ENCODE measurements at places on chromosomes 1 and 21.

DNA sequence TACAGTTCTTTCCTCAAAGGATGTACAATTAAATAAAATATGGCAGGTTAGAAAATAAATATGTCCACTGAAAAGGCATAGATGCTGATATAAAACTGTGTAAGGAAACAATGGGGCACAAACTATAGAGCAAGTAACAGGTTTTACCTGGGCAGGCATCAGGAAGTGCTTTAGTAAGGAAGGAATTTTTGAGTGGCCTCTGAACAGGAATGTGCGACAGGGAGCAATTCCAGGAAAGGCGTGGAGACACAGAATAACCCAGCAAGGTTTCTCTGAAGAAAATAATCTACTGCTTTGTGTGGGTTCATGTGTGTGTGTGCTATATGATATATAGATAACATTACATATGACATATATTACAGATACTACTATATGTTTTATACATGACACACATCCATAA, 128.4 kb downstream of the RGS21 start:
- DNase-seq, result no peak

DNA sequence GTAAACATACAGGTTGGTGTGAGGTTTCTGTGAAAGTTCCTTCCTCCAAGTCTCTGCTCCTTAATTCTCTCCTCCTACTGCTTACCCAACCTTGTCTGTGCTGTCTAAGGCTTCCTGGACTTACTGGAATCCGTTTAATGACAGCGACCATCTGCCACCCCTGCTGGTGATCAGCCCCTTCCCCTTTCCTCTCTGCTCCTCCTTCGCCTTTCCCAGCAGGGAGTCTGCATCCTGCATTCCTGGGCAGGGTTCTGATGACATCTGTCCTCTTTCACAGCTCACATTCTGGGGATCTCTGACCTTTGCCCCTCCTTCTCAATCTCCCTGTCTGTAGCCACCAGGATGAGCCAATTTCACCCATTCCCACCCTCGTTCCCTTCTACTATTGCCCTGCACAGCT, 66.5 kb downstream of the KIRREL1 start:
- no peak for DNase-seq

GRCh38 chr1:40204856-40205255, 42.9 kb upstream of the TMCO2 start:
- no peak for DNase-seq

GRCh38 chr1:65469889-65470340, 49.4 kb downstream of the LEPR start:
- no peak for DNase-seq

DNA sequence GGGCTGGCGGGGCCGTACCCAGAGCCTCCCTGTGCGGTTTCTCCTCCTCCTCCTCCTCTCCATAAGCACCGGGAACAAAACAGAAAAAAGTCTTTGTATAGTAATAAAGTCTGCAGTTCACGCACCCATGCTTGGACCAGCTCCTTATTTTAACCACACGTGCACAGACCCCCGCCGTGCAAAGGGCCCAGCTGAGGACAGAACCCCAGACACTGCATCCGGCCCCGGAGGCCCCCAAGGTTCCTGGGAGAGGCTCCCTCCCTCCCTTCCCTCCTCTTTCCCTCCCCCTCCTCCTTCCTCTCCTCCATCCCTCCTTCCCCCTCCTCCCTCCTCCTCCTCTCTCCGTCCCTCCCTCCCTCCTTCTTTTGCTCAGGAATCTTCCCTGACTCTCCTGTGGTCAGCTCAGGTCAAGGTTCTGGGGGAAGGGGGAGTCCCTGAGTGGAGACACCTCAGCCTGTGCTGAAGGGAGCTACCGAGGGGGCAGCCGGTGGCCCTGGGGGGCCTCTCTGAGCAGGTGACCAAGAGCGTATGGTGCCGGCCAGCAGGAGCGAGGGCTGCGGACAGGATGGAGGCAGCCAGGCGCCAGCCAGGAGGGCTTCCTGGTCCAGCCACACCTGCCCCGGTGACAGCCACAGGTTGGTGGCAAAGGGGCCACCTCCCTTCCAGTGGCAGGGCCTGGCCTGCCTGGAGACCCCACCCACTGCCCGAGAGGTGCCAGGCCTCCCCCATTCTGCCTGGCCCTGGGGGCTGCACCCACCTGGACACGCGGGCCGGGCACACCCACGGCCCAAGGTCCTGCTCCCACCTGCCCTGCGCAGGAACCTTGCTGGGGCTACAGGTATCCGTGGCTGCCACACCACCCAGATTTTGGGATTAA, 3.2 kb upstream of the TTLL10 start:
- DNase-seq, result peak; percentile 47

DNA sequence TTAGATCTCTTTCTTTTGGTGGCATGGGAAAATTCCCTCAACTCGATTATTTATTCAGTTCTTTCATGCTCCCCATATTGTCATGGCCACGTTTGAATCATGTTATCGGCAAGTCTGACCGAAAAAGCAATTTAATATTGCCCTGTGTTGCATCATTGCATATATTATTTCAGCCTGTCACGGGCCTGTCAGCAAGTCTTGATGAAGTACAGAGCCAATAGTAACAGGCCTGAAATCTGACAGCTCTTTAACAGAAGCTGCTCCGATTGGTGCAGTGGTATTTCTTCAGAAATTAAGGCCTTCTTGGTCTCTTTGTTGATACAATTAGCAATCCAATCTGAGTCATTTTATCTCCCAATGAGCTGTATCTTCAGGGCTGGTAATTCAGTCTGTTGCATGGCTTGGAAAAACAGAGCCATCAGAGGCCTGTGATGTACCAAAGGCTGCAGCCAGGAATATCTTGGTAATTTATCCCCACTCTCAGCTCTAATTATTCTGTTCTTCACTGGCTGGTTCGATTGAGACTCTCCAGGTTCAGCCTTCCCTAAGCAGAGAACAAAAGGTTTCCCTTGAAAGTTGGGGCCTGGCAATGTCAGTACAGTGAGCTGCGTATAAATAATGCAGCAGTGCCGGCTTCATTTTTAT, 149.5 kb downstream of the FGGY start:
- no peak for DNase-seq

DNA sequence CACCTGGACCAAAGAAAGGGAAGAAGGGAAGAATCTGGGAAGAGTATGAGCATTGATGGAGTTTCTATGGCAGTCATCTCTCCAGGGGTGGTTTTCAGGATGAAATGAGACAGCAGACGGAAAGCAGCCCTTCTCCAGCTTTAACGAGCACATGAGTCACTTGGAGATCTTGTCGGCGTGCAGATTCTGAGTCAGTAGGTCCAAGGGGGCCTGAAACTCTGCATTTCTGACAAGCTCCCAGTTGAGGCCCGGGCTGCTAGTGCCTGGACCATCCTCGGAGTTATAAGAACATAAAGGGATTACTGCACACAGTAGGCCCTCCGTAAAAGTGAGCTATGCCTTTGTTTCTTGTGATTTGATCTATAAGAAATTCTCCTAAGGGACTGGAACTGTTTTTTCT, 17.6 kb downstream of the HSPG2 start:
- DNase-seq, result no peak

DNA sequence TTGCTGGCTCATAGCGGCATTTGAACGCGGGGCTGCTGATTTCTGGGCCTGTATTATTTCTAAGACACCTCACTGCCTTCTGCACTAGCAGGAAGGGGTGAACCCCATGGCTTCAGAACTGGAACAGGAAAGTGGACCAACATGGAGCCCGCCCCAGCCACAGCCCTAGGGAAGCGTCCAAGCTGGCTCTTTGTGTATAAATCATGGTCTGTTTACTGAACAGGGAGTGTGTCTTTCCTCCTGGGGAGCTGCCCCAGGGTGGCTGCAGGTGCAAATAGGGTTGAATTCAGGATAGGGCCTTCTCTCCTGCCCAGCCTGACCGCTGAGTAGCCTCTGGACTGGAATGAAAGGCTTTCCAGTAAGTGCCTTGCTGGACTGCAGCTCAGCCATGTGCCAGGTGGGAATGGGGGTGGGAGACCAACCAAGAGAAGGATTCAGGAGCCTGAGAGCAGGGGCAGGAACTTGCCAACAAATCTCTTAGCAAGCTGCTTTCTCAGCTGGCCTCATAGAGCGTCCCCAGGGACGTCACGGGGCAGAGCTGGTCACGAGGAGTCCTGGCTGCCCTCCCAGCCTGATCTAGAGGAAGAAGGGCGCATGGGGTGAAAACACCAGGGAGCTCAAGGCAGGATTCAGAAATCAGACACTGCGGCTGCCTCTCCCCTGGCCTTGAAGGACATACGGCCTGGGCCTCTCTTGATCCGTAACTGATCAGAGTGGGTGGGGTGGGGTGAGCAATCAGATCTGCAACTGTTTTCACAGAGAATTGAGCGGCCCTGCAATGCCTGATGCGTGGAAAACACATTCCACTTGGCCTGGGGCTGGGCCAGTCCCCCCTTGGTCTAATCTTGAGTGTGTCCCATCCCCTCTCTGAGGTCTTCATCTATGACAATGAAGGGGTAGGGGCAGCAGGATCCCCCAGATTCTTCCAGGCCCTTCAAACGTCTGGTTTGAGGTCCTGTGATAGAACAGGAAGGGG, 56.5 kb upstream of the SELENON start:
- DNase-seq, result no peak

GRCh38 chr1:33438364-33439160, 7.7 kb upstream of the PHC2 start:
- DNase-seq, result no peak

- no peak for DNase-seq
Measured at GRCh38 chr1:51559501-51559900, 40.4 kb upstream of the EPS15 start.

DNA sequence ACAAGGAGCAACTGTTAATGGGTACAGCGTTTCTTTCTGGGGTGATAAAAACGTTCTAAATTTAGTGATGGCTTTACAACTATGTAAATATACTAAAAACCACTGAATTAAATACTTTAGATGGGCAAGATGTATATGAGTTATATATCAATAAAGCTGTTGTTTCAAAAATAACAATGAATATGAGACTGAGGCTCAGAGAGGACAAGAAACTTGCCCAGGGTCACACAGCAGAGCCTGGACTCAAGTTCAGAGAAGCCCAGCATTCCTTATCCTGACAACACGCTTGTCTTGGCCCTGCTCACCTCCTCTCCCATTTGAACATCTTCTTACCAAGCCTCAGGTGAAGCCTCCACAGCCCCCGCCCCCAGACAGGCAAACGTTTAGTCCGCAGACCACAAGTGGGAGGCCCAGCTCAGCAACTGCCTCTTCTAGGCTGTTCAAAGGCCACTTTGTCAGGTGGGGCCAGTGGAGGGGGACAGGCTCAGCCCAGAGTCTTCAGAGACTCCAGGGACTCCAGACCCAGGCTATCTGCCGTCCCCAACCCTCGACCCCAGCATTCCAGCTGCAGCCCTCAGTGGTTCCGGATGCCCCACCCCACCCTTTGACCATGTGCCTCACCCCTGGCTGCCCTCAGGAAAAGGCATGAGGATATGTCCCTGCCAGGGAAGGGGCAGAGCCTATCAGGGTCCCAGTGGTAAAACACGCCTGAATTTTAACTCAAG, 17.9 kb downstream of the SDC3 start:
- no peak for DNase-seq

DNA sequence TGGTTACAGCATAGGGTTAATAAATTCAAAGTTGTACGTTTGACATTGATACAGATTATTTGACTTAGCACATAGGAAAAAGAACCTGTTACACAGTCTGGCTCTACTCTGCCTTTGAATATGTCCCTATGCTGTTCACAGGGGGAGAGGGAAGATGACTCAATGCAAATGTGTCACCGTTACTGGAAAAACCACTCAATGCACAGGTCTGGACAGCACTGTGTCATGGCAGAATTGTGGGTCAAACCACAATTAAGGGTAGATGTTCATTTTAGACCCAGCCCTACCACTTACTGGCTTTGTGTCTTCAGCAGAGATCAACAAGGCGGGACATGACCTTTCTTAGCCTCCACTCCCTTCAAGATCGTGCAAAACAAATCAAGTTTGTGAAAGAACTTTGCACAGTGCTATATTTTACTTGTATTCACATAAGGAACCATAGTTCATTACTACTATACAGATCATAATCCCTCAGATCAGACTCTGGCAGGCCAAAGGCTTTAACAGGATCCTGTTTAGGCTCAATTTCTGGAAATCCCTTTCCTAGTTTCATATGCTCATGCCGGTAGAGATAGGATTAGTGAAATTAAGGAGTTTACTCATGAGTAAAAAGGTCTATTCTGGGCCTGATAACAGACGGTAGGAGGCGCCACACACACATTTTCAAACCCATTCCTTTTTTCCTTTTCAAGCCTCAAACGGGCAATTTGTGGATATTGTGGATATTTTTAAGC, 22.1 kb downstream of the EIF2D start:
- DNase-seq, result no peak

DNA sequence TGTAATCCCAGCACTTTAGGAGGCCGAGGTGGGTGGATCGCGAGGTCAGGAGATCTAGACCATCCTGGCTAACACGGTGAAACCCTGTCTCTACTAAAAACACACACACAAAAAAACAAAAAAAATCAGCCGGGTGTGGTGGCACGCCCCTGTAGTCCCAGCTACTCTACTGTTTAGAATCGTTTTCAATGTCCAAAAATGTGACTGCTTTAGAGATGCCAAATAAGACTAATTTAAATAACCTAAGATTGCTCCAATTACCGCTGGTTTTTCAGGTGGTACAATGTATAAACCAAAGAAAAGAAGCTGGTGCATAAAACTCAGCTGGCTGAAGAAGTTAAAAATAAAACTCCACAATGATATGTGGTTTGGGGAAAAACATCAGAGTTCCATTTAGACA, 132.0 kb downstream of the RERE start:
- no peak for DNase-seq

- DNase-seq, result no peak
Measured at GRCh38 chr21:44492567-44493385, 37.5 kb downstream of the LRRC3 start.

DNA sequence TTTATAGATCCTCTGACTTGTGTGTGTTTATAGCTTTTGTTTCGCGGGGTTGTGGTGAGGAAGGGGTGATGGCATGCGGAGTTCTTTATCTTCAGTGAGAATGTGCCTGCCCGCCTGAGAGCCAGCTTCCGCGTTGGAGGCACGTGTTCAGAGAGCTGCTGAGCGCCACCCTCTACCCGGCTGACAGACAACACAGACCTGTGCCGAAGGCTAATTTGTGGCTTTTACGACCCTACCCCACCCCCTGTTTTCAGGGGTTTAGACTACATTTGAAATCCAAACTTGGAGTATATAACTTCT, 14.4 kb upstream of the CD101 start:
- DNase-seq, result no peak

DNA sequence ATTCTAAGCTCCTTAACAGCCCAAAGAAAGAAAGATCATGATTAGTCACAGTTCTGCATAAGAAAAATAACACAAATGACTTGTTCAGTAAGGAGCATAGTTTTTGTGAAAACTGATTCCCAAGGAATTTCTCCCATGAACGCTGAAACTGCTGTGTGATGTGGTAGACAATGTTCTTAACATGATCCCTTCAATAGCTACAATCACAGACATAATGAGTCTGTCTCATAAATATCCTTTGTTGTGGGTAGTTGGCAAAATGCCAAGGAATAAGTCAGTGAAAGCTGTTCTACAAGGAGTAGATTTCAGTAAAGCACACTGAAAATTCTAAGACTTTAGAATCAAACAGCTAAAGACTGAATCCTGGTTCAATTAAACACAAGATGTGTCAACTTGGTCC, 404.8 kb downstream of the HLX start:
- DNase-seq, result peak; percentile 16

- no peak for DNase-seq
Measured at GRCh38 chr1:224541901-224542630, 74.1 kb upstream of the CNIH3 start.
